ENCODE measurements at places on chromosomes 7 and 10. TPM values are rescaled to one million over a fixed set of nuclear protein-coding genes. Genes with fewer than 3 reads are reported as not detected.

The LRRC18 gene
- total RNA-seq = not detected

DNA sequence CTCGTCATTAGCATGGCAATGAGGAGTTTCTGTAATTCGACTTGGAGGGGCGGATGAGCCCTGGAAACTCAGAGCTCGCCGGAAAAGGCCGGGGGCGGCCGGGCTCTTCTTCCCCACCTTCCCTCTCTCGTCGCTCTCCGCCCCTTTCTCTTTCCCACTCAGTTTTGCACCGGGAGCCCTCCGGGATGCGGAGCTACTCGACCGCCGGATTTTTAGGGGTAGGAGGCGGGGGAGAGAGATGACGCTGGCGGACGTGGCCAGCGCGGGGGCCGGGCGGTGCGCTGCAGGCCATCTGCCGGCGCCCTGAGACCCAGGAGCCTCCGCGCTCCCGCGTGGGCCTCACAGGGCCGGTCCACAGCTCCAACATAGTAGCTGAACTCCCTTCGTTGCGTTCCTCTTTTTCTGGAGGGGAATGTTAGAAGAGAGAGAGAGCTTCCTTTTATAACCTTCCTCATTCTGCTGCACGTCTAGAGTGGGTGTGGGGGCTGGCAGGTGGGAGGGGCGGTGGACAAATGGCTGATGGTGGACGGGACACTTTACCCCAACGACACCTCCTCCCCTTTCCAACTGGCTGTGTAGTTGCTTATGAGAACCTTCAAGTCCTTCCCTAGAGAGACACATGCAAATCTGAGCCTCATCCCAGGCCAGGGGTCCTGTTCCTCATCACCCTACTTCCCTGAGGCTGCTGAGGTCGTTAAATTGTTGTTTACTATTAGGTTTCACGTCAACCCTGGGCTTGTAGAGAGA is 1.1 kb upstream of the HOXA1 start:
- peak; percentile 32 for DNase-seq

- no peak for DNase-seq
Observed at GRCh38 chr7:11757153-11757552, 74.8 kb downstream of the THSD7A start.

DNA sequence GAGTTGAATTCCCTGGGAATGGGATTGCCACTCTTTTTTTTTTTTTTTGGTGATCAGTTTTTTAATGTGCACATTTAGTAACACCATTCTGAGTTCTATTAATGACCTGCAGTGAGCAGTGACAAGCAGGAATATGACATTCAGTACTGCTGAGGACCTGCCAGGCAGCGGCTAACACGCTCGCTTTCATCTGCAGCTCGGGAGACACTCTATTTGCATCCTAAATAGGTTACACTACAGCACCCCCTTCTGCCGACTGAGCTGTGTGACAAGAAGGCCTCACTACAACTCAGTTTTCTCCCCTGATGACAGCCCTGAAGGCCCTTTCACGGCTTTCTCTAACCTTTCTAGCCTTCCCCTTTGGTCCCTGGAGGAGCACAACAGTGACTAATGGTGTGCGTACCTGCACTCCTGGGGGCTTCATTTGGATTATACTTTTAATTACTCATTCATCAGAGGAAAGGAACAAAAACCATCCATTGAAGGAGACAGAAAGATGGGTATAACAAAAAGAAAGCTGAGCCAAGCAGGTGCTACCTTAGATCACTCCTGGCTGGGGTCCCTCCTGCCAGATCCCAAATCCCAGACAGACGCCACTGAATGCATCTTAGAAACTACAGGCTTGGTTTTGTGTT is 872.4 kb downstream of the LRMDA start:
- DNase-seq = peak; percentile 72

DNA sequence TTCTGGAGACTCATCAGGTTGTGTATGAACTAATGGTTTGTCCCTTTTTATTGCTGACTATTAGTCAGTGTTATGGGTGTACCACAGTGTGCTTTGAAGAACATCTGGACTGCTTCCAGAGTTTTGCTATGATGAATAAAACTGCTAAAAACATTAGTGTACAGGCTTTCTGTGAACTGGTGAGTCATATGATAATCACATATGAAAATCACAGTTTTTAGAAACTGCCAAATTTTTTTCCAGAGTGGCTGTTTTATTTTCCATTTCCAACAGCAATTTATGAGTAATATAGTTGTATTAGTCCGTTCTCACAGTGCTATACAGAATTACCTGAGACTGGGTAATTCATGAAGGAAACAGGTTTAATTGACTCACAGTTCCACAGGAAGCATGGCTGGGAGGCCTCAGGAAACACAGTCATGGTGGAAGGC is 281.2 kb upstream of the VSTM2A start:
- peak; percentile 99 for DNase-seq

GRCh38 chr10:129045599-129045998 is 421.4 kb upstream of the MGMT start:
- no peak for DNase-seq

The ITGA8 gene
- total RNA-seq = not detected

GRCh38 chr10:131748831-131749766 is 151.7 kb upstream of the PPP2R2D start:
- no peak for DNase-seq

GRCh38 chr10:67780759-67781538 is 57.0 kb downstream of the DNAJC12 start:
- DNase-seq = no peak

The PPP1R9A gene
- total RNA-seq = not detected

Measured in foreskin keratinocyte (primary cell).